ENCODE measurements at places on chromosomes 4 and X.

- no peak for DNase-seq
Observed at GRCh38 chr4:143202824-143203223, 18.1 kb downstream of the USP38 start.

- no peak for DNase-seq
Observed at GRCh38 chr4:92059615-92060014, 244.2 kb upstream of the GRID2 start.

DNA sequence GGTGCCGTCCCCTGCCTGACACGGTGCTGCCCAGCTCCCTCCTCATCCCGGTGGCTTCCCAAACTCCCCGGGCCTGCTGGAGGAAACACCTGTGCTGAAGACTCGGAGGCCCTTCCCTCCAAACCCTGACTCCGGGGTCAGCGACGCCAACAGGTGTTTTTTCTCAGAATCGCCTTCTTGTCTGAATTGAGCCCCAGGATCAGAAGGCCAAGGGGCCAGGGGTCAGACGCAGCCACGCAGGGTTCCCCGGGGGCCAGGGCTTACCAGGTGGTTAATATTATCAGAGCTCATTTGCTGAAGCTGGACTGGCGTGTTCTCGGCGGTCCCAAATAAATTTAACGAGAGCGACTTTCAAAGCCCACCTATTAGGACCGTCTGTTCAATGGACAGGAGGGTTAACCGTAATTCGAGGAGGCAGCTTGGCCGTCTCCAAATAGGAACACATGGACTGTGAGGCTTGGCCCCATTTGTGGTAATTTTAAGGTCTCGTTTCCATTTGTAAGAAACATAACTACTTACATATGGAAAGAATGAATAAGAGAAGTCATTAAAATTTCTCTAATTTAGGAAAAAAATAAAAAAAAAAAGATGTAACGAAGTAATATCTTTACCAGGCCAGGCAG is 239.3 kb downstream of the CRLF2 start:
- no peak for DNase-seq

- DNase-seq: no peak
Observed at GRCh38 chr4:170581969-170582368, 492.2 kb upstream of the AADAT start.

DNA sequence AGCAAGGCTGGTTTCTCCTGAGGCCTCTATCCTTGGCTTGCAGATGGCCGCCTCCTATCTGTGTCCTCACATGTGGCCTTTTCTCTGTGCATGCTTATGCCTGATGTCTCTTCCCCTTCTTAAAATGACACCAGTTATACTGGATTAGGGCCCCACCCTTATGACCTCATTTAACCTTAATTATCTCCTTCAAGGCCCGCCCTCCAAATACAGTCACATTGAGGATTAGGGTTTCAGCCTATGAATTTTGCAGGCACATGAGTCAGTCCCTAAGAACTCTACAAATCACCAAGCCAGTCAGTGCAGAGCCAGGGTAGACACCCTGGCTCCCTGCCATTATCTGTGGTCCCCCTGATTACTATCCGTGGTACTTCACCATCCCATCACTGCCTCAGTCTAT is 51.6 kb downstream of the MAML3 start:
- DNase-seq: no peak

Data from RPMI8226 (cell line).